AG10803 (cell line): ENCODE measurements at places on chromosomes 5 and 9.

- no peak for DNase-seq
These were observed 423.8 kb downstream of the SPOCK1 start for GRCh38 chr5:137075163-137075970.

DNA sequence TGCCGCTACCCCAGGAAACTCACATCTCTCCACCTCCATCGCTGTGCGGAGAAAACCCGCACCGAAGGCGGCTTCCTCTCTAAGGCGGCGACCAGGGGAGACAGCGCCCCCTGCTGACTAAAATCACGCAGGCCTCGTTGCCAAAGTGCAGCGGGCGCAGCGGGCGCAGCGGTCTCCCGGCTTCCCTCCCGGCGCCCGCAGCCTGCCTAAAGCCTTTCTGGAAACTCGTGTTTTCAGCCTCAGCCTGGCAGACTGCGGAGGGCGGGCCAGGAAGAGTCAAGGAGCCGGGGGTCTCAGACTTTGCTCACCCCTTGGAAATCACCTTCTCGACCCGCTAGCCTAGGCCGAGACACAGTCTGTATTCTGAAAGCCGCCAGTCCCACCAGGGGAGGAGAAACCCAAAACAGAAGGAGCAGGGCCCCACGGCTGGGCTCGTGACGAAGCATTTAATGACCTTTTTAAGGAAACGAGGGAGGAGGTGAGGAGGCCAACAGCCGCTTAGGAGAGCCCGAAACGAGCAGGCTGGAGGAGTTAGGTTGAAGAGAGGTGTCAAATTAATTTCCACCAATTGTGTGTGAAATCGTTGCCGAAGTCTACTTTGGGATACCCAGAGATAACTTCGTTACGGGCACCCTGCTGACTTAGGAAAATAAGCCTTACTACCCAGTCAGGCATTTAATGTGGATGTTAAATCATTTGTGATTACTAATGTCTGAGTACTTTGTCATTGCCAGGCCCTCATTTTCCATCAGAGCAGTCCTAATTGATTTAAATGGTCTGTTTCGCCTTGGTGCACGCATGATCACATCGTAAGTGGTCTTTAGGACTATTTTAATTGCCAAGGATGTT, 7.3 kb upstream of the FOXB2 start:
- peak; percentile 15 for DNase-seq

- no peak for DNase-seq
These were observed 46.1 kb downstream of the PCDH1 start for GRCh38 chr5:141832131-141832530.

DNA sequence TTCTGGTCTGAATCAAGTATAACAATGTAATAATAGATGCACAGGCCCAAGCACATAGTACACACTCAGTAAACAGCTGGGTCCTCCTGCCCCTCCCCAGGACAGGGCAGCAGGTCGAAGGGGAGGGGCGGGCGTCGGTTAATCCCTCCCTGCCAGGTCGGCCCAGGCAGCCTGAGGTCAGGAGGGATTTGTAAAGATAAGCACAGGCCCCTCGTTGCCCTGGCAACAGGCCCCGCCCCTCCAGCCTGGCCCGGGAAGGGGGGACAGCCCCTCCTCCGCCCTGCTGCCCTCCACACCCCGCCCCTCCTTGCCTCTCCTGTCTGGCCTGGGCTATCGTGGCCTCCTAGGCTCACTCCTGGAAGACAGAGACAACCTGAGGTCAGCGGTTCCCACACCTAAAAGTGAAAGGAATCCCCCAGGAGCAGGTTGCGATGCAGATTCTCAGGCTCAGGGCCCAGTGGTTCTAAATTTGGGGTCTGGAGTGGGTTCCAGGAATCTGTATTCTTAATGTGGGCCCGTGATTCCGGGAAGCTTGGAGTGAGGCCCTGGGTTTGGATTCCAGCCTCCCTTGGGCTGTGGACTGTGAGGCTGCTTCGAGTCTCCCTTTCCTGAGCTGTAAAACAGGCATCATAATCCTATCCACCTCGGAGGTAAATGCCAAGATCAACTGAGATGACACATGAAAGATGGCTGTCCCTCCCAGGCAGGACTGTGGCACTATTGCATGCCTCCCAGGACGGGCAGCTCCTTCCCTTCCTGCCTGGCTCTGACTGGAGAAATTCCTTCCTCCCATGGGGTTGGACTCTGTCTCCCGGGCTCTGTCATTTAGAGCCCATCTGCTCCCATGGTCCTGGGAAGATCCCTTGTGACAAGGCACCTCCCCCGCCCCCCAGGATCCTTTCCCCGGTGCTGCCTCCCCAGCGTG, 4.4 kb downstream of the CRB2 start:
- no peak for DNase-seq

GRCh38 chr9:13358128-13358527, 78.6 kb upstream of the MPDZ start:
- DNase-seq, result peak; percentile 88

GRCh38 chr5:65255294-65255693, 226.4 kb downstream of the ADAMTS6 start:
- DNase-seq, result no peak

GRCh38 chr5:177431317-177432142, 5.1 kb downstream of the GRK6 start:
- no peak for DNase-seq

GRCh38 chr9:76336027-76336426, 58.2 kb downstream of the RFK start:
- no peak for DNase-seq

DNA sequence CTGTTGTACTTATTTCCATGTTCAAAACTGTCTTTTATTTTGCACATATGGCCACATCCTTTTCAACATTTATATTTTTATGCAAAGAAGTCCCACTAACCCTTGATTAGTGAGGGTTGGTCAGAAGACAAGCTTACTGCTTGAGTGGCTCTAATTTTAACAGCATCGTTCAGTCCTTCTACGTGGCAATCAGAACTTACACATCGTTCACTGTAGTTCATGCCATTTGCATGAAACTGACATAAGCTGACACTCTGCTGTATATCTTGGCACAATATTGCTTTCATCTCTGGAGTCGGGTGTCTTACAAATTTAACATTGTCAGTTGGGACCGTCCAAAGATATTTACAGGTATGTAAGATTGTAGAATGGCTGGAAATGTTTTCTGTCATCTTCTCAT, 50.6 kb downstream of the MARCHF11 start:
- DNase-seq, result no peak

GRCh38 chr5:66666778-66667177, 70.6 kb downstream of the MAST4 start:
- DNase-seq, result no peak

- no peak for DNase-seq
These were observed 1.4 kb upstream of the PHF24 start for GRCh38 chr9:34956648-34957047.

DNA sequence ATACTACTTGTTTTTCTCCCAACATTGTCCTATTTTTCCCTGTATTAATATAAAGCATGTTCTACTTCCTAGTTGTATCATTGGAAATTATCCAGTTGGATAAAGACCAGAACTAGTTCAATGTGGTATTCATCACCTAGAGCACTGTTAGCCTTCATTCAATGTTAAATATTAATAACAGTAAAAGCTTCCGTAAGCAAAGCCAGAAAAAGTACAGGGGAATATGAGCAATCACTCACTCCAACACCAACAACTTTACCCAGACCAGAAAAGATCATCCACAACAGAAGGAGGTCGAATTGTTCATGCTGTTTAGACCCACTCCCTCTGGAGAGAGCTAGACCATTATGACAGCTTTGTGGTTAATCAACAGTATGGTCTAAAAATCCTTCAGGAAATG, 728.4 kb downstream of the MAT2B start:
- no peak for DNase-seq

DNA sequence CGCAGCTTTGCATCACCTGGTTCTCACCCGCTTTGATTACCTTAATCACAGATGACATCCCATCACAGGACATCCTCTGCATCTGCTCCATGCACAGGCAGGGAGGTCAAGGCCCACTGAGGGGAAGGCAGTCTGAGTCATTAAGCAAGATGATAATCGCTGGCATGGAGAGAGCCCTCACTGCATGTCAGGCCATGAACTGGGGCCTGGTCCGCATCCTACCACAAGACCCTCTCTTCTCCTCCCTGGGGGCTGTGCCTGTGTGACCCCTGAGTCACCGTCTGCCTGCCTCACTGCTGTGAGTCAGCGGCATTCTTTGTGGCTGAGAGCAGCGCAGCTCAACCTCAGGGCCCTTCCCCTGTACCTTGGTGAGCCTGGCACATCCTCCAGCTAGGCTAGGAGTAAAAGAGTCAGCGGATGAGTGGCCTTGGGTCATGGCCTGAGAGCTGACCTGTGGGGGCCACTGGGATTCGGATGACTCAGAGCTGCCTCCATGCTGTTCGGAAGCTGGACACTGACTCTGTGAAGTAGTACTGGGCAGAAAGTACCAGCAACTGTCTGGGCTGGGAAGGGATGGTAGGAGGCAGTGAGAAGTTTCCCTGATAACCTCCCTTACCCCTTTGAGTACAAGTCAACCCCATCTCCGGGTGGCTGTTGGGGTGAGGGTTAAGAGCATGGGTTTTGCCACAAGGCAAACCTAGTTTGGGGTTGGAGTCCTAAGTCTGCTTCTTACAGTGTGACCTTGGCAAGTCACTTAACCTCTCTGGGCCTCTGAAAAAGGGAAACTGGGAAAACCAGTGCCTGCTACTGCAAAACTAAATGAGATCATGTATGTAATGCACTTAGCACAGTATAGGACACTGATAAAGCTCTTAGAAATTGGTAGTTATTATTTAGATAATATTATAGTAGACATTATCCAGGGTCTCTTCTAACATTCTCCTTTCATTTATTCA, 14.6 kb upstream of the ARSI start:
- DNase-seq, result peak; percentile 85

GRCh38 chr9:38000735-38001134, 68.3 kb downstream of the SHB start:
- no peak for DNase-seq

DNA sequence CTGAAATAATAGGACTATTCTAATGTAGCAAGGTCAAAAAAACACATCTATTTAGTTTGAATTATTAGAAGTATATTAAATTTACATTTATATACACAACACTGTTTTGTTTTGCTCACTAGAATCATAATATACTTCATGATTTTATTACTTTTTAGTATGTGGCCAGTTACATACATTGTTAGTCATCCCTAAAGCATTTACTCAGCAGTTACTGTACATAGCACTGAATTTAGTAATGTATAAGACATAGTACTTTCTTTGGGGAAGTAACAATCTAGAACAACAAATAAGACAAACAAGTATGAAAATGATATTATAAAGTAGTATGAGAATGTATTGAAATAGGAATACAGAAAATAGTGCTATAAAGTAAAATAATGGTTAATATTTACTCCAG, 28.2 kb downstream of the ERCC8 start:
- DNase-seq, result no peak

GRCh38 chr9:93480728-93481324, 27.4 kb upstream of the FAM120AOS start:
- DNase-seq, result no peak

- no peak for DNase-seq
These were observed 371.2 kb downstream of the CDH18 start for GRCh38 chr5:19616701-19617215.

DNA sequence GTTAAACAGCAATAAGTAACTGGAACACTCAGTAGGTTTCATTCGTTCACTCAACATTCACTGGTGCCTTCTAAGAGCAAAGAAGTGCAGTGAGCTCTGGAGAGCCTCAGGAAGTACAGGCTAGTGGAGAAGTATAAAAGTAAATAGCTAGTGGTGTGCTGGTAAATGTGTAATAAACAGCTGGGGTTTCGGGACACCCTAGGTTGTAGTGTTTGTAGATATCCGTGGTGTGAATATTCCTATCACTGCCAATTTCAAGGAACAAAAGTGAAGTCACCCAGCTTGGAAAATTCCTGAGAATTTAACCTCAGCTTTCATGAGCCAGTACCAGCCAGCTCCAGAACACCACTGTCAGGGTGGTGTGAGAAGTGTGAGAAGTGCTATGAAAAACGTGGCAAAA, 75.9 kb downstream of the GABBR2 start:
- no peak for DNase-seq

DNA sequence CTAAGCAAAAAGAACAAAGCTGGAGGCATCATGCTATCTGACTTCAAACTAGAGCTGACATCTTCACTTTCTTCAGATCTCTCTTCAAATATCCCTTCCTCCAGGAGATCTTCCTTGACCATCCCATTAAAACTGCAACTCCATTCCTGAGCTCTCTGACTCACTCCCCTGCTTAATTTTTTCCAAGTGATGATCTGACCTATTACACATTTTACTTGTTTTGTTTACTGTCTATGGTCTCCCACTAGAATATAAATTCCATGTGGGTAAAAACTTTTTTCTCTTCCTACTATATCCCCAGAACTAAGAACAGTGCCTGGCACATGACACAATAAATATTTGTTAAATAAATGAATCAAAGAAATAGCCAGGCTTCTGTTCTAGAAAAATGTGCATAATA, 87.5 kb downstream of the SLIT3 start:
- peak; percentile 80 for DNase-seq

DNA sequence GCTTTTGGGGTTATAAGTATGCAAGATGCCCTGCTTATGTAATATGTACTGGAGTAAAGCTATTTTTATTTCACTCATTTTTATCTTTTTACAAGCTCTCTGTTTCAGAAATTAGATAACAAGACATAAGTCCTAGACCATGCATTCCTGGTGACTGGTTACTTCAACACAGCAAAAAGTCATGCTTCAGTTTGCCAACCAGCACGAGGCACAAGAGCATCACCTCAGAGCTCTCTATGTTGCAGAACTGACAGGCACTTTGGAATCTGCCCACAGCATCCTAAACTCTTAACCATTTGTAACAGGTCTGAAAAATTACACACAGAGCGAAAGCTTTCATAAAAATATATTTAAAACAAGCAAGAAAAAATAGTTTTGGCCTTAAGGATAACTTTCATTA, 112.8 kb downstream of the MARCHF11 start:
- DNase-seq, result no peak

GRCh38 chr9:98807814-98808195, 335 bp downstream of the GALNT12 start:
- no peak for DNase-seq

DNA sequence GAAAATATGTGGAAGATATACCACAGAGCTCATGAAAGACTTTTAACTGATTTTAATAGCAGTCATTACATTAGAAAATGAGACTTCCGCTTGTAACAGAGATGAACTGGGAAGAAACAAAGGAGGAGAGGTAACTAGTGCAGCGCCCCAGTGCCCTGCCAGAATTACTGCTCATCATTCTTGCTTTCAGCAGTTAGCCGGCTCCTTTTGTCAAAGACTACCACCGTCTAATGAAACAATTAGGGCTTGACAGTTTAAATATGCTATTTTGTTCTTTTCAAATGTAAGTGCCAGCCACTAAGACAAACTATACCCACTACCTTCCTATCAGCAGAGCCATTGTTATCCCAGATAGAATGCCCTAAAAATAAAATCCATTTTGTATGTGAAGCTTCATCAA, 328.4 kb downstream of the EFNA5 start:
- DNase-seq, result no peak

- peak; percentile 95 for DNase-seq
These were observed 54.0 kb downstream of the PCA3 start for GRCh38 chr9:76818271-76818670.

GRCh38 chr5:110738503-110738811, 350 bp upstream of the SLC25A46 start:
- no peak for DNase-seq
